ENCODE measurements at places on chromosomes 5 and 9.

DNA sequence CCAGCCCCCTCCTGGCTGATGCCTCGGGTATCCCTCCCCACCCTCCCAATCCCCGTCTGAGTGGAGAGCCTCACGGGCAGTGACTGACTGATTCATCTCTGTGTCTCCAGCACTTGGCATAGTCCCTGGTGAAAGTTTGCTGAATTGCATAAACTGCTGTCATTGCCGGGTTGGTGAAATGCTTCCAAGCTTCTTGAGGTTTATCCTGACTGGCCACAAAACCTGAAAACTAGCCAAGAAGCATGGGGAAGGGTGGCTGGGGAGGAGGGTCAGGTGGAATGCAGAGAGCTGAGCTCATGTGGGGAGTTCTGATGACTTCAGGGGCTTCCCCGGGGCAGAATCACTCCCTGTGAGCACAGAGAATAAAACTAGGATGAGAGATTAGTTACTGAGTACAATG is 56.9 kb upstream of the GGTA1 start:
- DNase-seq, result no peak

DNA sequence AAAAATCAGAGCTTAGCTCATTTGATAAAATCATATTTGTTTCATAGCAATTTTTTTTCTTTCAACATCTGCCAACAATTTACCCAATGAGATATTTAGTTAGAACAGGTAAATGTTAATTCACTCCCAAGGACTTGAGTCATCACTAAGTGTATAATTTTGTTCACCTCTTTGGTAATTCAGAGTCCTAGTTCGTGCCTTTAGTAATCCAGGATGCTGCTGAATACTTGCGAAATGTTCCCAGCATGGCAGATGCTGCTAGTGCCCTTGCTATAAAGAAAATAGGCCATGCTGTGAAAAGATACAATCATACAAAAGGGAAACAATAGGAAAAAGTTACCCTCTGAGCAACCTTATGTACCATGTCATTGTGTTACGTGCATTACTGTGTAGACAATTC is 210.5 kb downstream of the CSNK1G3 start:
- DNase-seq, result no peak

- no peak for DNase-seq
Measured at GRCh38 chr5:56508249-56508648, 275.1 kb upstream of the ANKRD55 start.

GRCh38 chr9:81070689-81071088 is 618.7 kb downstream of the TLE1 start:
- no peak for DNase-seq

GRCh38 chr5:1745796-1746370 is 53.8 kb downstream of the MRPL36 start:
- DNase-seq, result no peak

DNA sequence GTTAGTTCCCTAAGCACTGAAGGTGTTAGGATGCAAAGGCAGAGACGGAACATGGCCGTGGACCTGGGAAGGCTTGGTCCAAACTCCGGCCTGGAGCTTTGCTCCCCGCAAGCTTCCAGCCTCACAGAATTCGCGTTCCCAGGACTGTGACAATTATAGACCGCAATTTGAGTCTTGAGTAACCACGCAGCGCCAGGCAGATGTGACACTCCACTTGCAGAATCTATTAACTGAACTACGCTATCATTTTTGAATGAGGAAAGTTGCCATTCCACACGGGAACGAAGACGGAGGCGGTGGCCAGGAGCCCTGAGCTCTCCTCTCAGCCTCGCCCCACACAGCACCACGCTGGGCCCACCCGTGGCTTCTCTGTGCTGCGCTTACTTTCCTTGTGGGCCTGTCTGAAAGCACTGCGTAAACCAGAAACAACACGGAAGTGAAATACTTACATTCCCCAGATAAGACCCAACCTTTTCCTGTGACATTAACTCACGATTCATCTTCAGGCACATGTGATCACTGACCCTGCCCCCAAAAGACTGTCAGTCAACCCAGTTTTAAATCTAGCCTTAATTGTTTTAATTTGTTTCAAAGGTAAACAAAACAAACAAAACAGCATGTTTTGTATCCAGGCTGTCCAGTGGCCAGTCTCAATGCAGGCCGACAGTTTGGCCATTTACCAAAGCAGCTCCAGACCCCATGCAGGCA is 16.1 kb upstream of the COL5A1 start:
- peak; percentile 45 for DNase-seq

GRCh38 chr5:138760448-138761110 is 7.4 kb downstream of the CTNNA1 start:
- no peak for DNase-seq

- DNase-seq, result no peak
Measured at GRCh38 chr9:8392866-8393265, 593.3 kb upstream of the DMAC1 start.

- no peak for DNase-seq
Measured at GRCh38 chr9:106305428-106306133, 557.4 kb upstream of the ZNF462 start.

- DNase-seq, result no peak
Measured at GRCh38 chr5:5363045-5363444, 59.4 kb upstream of the ICE1 start.

Measured in hematopoietic multipotent progenitor cell treated with erythropoietin and hydrocortisone succinate and interleukin-3 and kit ligand, for 4 days (in vitro differentiated cells).